Stimulated activated CD4-positive, alpha-beta T cell treated with anti-CD3 and anti-CD28 coated beads, Interleukin-15, amount 100 ng/mL, for 1 hour (primary cell): ENCODE measurements at places on chromosomes 12 and 14.

- DNase-seq = no peak
Measured at GRCh38 chr12:130916241-130916911, 37.3 kb upstream of the ADGRD1 start.

- no peak for DNase-seq
Measured at GRCh38 chr14:43260056-43260455, 1247.0 kb downstream of the FSCB start.

GRCh38 chr12:68904351-68904962 is 28.5 kb downstream of the CPM start:
- no peak for DNase-seq

DNA sequence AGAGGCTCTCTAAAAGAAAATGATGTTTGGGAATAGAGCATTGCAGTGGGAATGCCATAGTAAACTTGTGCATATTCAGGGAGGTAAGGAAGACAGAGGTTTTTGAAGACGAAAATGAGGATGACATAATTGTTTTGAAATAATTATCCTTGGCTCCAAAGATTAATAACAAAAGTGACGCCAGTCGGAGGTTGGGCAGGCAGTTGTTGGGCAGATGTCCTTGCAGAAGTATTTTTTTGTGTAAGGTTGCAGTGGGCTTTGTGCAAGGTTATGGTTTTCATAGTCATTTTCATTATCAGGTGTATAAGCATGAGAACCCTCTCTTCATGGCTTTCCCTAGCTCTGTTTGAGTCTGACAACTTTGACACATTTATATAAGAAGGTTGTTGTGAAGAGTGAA is 35.3 kb downstream of the METAP2 start:
- no peak for DNase-seq

DNA sequence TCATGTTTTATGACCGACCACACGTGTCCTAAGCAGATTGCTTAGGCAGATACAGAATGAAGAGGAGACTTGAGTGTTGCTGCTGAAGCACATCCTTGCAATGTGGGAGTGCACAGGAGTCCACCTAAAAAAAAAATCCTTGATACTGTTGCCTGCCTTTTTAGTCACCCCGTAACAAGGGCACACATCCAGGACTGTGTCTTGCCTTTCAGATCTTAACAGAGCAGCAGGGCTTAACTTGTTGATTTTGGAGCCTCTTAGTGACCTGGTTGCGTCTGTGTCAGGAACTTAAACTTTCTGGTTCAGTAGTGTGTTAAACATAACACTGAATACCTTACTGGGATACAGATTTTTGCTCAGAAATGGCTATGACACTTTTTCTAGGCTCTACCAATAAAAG is 6.5 kb downstream of the EIF2B2 start:
- no peak for DNase-seq

DNA sequence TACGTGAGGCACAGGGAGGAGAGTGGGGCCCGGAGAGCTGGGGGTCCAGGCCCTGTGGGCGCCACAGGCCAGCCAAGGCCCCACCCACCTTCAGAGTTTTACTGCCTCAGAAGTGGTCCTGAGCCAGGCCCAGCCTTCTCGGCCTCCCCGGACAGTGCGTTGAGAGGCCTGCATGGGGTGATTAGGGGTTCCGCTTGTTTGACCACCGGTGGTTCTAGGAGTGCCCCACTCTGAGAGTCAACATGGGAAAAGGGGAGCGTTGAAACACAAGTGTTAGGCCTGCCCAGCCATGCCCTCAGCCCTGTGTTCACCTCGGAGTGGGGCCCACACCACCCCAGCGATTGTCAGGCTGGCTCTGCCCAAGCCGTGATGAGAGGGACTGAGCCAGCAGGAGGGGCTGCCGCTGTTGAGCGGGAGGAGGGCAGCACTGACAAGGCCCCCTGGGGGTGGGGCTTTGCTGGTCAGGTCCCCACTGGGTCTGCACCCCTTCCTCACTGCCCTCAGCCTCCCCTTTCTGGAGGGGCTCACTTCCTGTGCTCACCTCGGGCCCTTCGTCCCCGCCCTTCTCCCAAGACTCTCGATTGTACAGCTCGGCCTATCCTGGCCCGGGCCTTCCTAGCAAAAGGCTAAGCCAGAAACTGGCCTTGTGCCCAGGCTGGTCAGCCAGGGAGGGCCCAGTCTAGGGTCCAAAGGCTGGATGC is 4.8 kb downstream of the CKB start:
- DNase-seq = no peak

DNA sequence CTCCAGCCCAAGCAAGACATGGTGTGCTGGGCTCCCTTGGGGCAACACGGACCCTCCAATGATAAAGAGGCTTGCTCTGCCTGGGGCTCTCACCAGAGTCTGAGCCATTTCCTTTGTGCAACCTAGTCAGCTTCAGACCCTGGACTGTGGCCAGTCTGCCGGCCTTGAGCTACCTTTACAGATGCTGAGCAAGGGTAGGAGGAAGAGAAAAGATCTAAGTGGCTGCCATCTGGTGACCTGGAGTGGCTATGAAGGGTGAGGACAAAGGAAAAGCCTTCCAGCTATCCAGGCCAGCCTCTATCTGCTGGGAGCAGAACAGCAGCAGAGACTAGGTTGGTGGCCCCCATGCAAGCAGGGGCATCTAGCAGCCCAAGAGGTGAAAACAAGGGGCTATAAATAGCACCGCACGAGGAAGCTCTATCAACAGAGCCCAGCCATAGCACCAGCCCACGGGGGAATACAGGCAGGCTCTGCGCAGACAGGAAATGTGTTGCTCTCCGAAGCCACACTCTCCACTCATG is 230.1 kb downstream of the FOXN3 start:
- DNase-seq = no peak

GRCh38 chr12:57498571-57498970 is 10.7 kb downstream of the MARS1 start:
- no peak for DNase-seq

DNA sequence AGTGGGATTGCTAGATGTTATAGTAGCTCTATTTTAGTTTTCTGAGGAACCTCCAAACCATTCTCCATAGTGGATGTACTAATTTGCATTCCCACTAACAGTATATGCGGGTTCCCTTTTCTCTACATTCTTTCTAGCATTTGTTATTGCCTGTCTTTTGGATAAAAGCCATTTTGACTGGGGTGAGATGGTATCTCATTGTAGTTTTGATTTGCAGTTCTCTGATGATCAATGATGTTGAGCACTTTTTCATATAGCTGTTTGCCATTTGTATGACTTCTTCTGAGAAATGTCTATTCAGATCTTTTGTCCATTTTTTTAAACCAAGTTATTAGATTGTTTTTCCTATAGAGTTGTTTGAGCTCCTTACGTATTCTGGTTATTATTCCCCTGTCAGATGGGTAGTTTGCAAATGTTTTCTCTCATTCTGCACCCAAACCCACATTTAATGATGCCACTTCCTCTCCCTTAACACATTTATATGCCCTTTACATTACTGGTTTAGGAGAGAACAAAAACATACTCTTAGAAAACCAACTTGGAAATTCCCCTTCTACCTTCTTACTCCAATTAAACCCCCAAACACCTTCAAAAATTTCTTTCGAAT is 48.2 kb downstream of the NELL2 start:
- DNase-seq = no peak

- no peak for DNase-seq
Measured at GRCh38 chr12:129588142-129588541, 315.7 kb downstream of the TMEM132D start.

- no peak for DNase-seq
Measured at GRCh38 chr12:94309373-94309772, 150.3 kb downstream of the CEP83 start.

DNA sequence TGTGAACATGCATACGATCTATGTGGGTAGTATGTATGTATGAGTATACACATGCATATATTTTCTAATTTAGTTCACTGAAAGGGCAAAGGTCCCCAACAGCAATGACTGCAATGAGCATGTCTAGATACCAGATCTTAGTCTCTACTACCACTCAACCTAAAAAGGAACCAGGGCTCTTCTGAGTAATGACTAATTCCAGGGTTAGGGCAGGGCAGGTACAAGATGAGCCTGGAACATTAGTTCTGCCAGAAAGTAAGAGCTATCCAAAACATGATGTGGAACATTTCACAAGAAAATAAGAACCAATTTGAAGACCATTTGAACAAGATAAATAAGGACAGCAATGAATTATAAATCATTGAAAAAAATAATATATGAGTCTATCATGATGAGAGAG is 91.3 kb upstream of the PDZRN4 start:
- DNase-seq = no peak

GRCh38 chr12:57940915-57941164 is 527 bp upstream of the ATP23 start:
- no peak for DNase-seq

DNA sequence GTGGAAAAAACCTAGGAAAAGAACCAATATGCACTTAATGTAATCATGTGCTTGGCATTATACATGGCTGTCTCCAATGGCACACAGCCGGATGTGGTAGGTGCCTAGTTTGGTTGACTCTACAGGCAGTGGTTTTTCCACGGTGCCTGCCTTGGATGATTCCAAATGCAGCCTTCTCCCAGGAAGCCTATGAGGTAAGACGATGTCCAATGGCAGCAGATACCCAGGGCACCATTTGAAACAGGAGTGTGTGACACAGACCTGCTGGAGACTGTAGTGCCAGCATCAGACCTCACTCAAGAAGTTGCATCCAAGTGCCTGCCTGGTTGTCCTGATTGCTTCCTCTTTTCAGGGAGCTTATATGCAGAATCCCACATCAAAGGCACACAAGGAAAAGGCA is 88.0 kb upstream of the VASH1 start:
- DNase-seq = no peak

DNA sequence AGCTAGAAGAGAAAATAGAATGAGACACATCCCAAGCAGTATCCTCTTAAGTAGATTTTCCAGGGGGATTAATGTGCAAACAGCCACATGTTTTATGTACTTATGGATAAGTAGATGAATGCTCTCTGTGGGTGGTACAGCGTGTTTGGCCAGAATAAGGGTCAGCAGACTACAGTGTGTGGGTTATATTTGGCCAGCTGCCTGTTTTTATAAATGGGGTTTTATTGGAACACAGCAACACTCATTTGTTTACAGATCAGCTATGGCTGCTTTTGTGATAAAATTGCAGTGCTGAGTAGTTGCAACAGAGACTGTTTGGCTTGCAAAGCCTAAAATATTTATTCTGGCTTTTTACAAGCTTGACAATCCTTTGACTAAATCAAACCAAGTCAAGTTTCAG is 780.2 kb upstream of the SEL1L start:
- DNase-seq = no peak

GRCh38 chr14:68807148-68807600 is 14.3 kb upstream of the ZFP36L1 start:
- DNase-seq = no peak

DNA sequence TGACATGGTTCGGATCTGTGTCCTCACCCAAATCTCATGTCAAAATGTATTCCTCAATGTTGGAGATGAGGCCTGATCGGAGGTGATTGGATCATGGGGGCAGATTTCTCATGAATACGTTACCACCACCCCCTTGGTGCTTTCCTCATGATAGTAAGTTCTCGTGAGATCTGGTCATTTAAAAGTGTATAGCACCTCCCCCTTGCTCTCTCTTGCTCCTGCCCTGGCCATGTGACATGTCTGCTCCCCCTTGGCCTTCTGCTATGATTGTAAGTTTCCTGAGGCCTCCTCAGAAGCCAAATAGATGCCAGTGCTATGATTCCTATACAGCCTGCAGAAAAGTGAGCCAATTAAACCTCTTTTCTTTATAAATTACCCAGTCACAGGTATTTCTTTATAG is 7.1 kb downstream of the OR6C68 start:
- no peak for DNase-seq

GRCh38 chr12:123269395-123269892 is 2.2 kb downstream of the CDK2AP1 start:
- no peak for DNase-seq

DNA sequence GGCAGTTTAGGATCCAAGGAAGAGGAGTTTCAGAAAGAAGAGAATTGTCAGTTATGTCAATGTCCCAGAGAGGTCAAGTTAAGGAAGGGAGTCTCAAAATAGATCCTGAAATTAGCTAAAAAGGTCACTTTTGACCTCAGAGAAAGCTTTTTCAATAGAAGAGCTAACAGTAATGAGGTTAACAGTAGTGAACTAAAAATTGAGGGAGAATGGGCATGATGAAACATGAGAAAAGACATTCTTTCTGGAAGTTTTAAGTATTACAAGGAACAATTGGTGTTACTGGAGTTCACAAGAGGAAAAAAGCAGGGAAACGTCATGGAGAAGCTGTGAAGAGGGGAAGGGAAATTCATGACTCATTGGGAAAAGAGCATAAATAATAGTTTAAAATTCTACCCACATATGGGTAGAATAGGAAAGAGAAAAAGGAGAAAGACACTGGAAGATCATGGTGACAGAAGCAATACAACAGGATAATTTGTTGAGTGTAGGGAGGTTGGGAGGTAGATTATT is 381.2 kb upstream of the FAR2 start:
- no peak for DNase-seq

DNA sequence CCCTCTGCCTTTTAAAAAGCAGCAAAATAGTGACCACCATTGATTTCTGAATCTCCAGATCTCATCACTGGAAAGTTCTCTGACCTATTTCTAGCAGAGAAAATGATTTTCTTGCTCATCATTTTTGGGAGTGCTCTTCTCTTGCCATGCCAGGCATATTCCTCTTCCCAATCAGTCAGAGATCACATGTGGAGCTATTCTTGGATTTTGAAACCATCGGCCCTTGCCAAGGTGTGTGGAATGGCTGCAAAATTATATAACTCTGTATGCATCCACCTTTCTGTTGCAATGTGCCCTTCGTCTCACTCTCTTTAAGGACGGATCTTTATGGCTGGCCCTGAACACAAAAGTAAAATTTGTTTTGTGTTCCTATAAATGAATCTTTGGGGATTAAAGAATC is 25.5 kb upstream of the LDHB start:
- no peak for DNase-seq

DNA sequence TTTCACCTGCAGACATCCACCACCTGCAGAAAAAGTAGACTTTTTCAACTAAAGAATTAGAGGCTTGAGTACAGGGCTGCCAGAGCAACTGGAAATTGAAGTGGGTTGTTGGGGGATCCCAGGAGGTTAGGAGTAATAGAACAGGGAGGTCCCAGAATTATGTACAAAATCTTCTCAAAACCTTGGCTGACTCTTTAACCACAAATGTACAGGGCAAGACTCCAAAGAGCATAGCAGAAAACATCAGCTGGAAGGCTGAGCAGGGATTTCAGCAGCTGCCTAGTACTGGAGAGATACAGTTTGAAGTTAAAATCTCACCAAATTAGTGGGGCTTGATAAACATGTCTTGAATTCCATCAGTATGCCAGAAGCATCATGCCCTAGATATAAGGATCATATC is 191.6 kb downstream of the CRADD start:
- no peak for DNase-seq

DNA sequence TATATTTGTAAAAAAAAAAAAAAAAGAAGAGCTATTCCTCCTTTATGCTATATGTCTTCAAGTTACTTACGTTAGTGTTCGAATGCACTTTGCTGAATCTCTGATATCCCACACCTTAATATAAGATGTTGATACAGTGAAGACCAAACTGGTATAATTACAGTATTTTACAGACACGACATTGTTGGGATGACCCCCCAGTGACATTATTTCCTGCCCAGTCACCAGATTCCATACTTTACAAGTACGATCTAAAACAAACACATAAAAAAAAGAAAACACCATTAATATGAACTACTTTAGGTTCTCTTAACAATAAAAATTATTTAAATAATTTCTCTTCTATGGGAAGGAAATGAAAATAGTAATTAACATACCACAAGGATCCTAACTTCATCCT is 133.4 kb downstream of the KIF21A start:
- no peak for DNase-seq
